SJSA1 (cell line): ENCODE measurements at places on chromosomes 3 and 15. TPM values are rescaled to one million over a fixed set of nuclear protein-coding genes. Genes with fewer than 3 reads are reported as not detected.

Gene IQCH
- total RNA-seq, result 0.31 and 4.5 TPM in 2 replicates

Gene TM4SF18
- total RNA-seq, result 2.4 and 10.4 TPM in 2 replicates

Gene PEX5L
- not detected in 2 replicates for total RNA-seq

Gene ZNF80
- total RNA-seq, result not detected in 2 replicates

Gene GOLGA8M
- total RNA-seq, result 1.6 and 3.5 TPM in 2 replicates

Gene TERB2
- not detected in 2 replicates for total RNA-seq

Gene CFAP100
- total RNA-seq, result not detected in 2 replicates

Gene PRICKLE2
- 9.7 and 18.3 TPM in 2 replicates for total RNA-seq

Gene EPHB3
- 2.9 and 4.1 TPM in 2 replicates for total RNA-seq

Gene OR5K2
- not detected in 2 replicates for total RNA-seq

Gene SNURF
- 1.4 and 3.6 TPM in 2 replicates for total RNA-seq

Gene EIF2A
- 76.2 and 95.2 TPM in 2 replicates for total RNA-seq

Gene SEMA3G
- total RNA-seq, result 0.13 TPM in 1 of 2 replicates, not detected in the other

Gene ARHGEF26
- 12.0 and 14.9 TPM in 2 replicates for total RNA-seq

Gene CHST2
- total RNA-seq, result 6.4 and 9.2 TPM in 2 replicates

Gene MUC4
- total RNA-seq, result not detected in 2 replicates

Gene RTP1
- not detected in 2 replicates for total RNA-seq

Gene TLR9
- total RNA-seq, result not detected in 2 replicates
